Aorta (tissue), 5 donors: ENCODE measurements at places on chromosomes 5 and 9. TPM values are rescaled to one million over a fixed set of nuclear protein-coding genes. Genes with fewer than 3 reads are reported as not detected.

Gene PDZD2
- total RNA-seq, result 18.0 TPM

Gene COL15A1
- 126 TPM for total RNA-seq

Gene PFN3
- total RNA-seq, result not detected

Gene RELL2
- 1.9 TPM for total RNA-seq

Gene PCDHGC5
- 6.3 TPM for total RNA-seq

Gene ZNF454
- total RNA-seq, result 2.2 TPM

Gene GABRA1
- total RNA-seq, result not detected

Gene APBA1
- 12.6 TPM for total RNA-seq

Gene DNM1
- total RNA-seq, result 9.3 TPM

Gene PRKAA1
- 103 TPM for total RNA-seq

Gene PCDHA3
- 0.36 TPM for total RNA-seq

Gene CDC20B
- not detected for total RNA-seq

Gene LCN2
- total RNA-seq, result 0.84 TPM

Gene LCN6
- total RNA-seq, result 17.4 TPM

Gene NEUROG1
- not detected for total RNA-seq

DNA sequence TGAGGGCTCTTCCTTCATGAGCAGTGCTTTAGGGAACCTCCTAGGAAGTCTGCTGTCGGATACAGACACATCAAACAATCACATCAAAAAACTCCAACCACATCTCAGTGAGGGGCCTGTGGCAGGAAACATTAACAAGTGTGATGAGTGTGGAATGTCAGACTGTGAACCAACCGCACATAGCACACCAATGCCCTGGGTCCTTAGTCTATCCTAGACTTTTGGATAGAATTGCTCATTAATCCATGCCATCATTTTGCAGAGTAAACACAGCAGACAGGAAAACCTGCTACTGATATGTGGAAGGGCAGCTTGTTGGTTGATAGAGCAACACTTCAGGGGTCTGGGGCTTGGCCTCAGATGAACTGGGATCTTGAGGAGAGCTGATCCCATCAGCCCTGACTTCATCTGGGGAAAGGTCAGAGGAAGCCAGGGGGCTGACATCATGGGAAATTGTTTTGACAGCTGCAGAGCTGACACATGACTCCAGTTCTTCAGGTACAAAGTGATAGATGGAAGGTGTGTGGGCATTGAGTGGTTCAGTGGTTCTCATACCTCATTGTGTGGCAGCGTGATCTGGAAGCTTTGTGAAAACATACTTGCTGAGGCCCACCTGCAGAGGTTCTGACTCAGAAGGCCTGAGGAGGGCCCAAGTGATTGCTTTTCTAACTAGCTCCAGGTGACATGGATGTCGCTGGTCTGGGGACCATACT is 193.3 kb downstream of the DIRAS2 start:
- DNase-seq, result no peak

- DNase-seq, result no peak
Measured at GRCh38 chr9:84827216-84827765, 157.8 kb downstream of the NTRK2 start.

DNA sequence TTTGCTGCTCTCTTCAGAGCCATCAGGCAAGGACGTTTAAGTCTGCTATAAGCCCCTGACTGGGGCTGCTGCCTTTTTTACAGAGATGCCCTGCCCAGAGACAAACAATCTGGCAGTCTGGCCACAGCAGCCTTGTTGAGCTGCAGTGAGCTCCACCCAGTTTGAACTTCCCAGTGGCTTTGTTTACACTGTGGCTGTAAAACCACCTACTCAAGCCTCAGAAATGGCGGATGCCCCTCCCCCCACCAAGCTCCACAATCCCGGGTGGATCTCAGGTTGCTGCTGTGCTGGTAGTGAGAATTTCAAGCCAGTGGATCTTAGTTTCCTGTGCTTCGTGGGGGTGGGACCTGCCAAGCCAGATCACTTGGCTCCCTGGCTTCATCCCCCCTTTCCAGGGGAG is 59.7 kb upstream of the SNCAIP start:
- DNase-seq, result no peak

DNA sequence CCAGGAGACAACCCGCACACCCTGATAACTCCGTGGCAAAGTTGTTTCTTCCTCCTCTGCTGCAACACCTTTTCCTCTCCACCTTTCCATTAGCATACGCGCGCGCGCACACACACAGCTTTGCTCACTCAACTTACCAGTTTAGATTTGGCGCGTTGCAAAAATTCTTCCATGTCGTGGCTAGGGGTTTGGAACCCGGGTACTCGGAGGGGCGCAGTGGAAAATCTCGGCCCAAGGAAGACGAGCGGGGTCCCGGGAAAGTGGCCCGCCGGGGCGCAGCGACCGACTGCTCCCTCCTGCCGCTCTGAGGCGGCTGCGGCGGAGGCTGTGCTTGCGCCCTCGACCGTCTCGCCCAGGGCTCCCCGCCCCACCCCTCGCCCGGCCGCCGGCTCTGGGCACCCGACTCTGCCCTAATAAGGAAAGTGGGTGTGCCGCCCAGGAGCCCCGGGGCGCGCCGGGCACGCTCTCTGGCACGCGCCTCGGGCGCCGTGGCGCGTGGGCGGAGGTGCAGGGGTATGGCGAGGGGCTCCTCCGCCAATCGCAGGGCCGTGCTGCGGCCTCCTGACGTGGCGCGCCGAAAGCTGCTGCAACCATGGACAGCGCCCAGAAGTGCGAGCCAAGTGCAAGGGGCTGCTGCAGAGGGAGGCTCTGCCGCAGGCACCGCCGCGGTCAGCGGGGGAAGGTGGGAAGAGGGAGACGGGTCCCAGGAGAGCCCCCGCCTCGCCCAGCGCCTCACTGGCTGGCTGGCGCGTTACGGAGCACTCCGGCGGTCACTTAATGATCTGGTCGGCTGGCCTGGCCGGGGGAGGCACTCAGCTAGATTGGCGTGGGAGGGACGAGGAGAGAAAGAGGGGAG is at the start of gene PRUNE2:
Gene PRUNE2, minus strand, starts transcription at position 324 of the 856 bp plus-strand sequence. Its CDS starts 151 bp downstream, at position 173.
- peak; percentile 94 for DNase-seq

DNA sequence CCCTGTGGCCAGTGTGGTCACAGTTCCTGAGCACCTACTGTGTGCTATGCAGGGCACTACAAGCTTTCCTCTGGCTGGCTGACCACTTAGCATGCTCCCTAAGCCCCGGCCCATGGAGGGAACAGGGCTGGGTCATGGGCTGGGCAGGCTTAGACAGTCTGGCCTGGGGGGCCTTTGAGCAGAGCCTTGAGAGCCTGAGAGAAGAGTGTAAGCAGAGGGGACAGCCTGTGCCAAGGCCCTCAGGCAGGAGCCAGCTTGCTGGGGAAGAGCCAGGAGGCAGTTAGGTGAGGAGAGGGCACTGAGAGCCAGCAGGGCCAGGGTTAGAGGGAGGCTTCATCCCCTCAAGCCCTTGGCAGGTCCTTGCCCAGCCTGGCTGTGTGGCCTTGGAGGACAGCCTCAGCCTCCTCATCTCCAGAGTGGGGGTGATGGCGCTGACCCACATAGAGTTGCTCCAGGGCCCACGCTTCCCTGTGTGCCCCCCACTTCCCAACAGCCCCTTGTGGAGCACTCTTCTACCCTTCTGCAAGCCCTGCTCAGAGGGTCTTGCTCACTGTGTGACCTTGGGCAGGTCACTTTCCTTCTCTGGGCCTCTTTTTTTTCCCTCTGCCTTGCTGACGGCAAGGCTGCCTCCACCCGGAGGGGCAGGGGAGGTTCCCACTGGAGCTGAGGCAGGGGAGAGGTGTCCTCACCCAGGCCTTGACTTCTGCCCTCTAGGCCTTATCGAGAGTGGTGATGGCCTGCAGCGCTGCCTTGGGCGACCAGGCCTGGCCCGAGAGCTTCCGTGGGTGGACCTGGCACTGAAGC is 107.1 kb downstream of the PHF2 start:
- DNase-seq, result peak; percentile 13

GRCh38 chr5:51652980-51653379 is 269.7 kb downstream of the ISL1 start:
- DNase-seq, result no peak

- no peak for DNase-seq
Measured at GRCh38 chr9:95463148-95464060, 53.4 kb downstream of the PTCH1 start.

- DNase-seq, result no peak
Measured at GRCh38 chr5:36607838-36608783, 1.7 kb downstream of the SLC1A3 start.

DNA sequence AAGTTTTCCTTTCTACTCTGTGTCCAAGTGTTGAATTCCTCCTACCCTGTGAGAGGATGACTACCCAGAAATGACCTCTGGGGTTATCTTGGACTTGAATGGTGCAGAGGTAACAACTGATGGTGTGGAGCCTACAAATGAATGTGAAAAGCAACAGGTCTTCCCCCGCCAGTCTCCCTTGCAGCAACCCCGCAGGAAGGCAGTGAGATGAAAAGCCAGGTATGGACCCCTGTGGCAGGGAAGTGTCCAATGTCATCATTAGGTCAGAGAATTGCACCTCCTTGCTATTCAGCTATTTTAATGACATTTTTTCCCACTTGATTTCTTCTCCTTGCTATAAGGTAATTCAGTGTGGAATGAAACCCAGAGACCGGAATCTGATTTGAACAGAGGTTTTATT is 58.5 kb downstream of the MAT2B start:
- DNase-seq, result no peak

- DNase-seq, result no peak
Measured at GRCh38 chr5:177349762-177350161, 1.7 kb downstream of the LMAN2 start.

DNA sequence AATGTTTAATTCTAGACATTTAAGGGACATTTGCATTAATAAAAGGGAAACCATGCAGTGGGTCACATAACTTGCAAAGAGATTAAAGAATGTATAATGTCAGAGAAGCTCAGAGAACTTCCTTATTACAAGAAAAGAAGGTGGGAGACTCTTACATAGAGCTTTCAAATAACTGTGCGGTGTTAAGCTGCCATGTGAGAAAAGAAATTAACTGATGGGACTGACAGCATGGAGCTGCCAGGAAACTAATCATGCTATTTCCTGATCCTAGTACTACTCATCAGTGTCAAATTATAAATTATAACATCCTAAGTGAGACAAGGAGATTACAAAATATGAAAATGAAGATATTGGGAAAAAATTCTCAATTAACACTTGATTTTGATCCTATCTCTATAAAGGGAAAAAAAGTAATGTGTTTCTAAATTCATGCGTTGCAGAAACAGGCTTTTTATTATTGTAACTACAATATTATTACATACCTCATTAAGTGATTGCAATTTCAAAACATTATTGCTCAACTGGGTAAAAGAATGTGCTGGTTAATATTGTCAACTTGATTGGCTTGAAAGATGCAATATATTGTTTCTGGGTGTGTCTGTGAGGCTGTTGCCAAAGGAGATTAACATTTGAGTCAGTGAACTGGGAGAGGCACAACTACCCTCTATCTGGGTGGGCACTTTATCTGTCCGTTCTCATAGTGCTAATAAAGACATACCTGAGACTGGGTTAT is 609.5 kb upstream of the NUDT12 start:
- no peak for DNase-seq

GRCh38 chr5:10320793-10321192 is 13.1 kb upstream of the CMBL start:
- no peak for DNase-seq

DNA sequence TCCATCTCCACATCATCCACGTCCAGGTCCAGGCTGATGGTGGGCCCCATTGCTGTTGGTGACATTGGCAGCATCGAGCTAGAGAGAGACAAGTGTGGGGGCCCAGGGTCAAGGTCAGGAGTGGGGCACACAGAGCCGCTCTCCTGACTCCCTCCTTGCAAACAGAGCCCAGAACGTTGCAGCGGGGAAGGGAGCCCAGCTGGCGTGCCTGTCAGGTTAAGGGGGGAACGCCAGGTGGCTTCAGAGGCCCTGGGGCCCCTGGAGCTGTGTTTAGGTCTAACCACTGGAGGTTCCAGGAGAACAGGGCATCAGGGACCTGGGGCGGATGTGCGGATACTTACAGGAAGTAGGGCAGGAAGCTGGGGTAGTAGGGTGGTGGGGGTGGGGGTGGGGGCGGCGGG is 7.5 kb downstream of the RNF44 start:
- DNase-seq, result peak; percentile 55

DNA sequence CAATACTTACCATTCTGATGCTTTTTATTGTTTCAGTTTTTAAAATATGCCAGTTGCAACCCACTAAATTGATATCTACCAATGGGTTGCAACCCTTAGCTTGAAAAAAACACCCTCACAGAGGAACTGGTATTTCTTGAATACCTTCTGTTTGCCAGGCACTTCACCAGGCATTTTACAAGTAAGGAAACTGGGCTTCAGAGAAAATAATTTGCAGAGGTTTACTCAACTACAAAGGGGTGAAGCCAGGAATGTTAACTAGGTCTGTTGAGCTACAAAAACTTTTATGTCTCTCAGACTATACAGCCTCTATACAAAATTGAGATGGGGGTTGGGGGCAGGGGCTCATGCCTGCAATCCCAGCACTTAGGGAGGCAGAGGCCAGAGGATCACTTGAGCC is 65.0 kb downstream of the STX17 start:
- no peak for DNase-seq

GRCh38 chr5:34611464-34612415 is 44.4 kb upstream of the RAI14 start:
- DNase-seq, result no peak

- DNase-seq, result no peak
Measured at GRCh38 chr9:92709954-92710353, 40.0 kb upstream of the IPPK start.

GRCh38 chr5:10454591-10455276 is 13.1 kb downstream of the ROPN1L start:
- DNase-seq, result no peak

GRCh38 chr9:25964239-25964638 is 286.0 kb upstream of the TUSC1 start:
- no peak for DNase-seq

DNA sequence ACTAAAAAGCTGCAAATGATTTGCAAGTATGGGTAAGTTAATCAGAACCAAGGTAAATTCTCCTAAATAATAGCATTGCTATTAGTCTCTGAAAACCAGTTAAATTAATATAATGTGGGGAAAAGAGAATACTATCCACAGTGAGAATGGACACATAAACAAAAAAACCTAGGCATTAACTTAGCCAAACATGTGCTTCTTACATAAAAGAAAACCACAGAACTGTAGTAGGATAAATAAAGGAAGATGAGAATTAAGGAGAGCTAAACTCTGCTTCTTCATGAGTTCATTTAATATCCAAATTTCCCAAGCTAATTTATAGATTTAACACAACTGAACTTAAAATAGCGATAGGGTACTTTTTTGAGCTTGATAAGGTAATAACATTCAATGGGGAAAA is 31.8 kb downstream of the ABCA1 start:
- no peak for DNase-seq

- DNase-seq, result no peak
Measured at GRCh38 chr5:60529001-60529400, 171.0 kb downstream of the DEPDC1B start.

GRCh38 chr5:125049721-125050702 is 303.6 kb upstream of the ZNF608 start:
- DNase-seq, result no peak
